ENCODE measurements at places on chromosomes 4 and X. TPM values are rescaled to one million over a fixed set of nuclear protein-coding genes. Genes with fewer than 3 reads are reported as not detected.

- H3K27ac ChIP-seq, result no peak overlapping the region
- no peaks in the 10 kb centered on the region for H3K4me1 ChIP-seq
- H3K27me3 ChIP-seq, result no peaks in the 10 kb centered on the region
- no peak for DNase-seq
Measured at GRCh38 chrX:137519459-137519858, 46.5 kb upstream of the ZIC3 start.

- H3K4me1 ChIP-seq, result peaks cover 6% of the 10 kb centered on the region
- no peaks in the 10 kb centered on the region for H3K36me3 ChIP-seq
- DNase-seq, result no peak
- H3K4me3 ChIP-seq, result no peak overlapping the region
Measured at GRCh38 chrX:69133921-69134542, 31.2 kb downstream of the PJA1 start.

DNA sequence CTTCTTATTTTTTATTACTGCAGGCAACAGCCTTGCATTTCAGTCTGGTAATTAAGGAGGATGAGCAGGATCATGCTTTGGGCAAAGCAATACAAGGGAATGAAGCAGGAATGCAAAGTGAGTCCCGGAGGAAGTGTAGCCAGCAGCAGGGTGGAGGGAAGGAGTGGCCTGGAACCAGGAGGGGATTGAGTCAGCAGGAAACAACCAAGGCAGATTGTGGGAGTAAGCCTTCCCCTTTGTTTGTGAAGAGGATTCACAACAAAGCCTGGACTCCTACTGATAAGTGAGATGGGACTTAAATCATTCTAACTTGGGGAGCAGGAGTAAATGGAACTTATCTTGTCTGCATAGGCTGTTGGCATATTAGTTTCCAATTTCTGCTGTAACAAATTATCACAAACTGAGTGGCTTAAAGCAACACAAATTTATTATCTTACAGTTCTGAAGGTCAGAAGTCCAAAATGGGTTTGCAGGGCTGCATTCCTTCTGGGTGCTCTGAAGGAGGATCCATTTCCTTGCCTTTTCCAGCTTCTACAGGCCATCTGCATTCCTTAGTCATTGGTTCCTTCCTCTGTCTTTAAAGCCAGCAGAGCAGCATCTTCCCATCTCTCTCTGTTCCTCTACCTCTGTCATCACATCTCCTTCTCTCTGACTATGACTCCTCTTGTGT, 93.2 kb upstream of the AP1S2 start:
- no peak for DNase-seq
- no peak overlapping the region for H3K4me3 ChIP-seq
- no peaks in the 10 kb centered on the region for H3K4me1 ChIP-seq

- no peaks in the 10 kb centered on the region for H3K4me1 ChIP-seq
- no peak overlapping the region for H3K4me3 ChIP-seq
- H3K27me3 ChIP-seq, result no peaks in the 10 kb centered on the region
- H3K36me3 ChIP-seq, result peaks cover 23% of the 10 kb centered on the region
- no peak overlapping the region for H3K27ac ChIP-seq
- no peak for DNase-seq
Measured at GRCh38 chr4:67459164-67459563, 86.1 kb downstream of the CENPC start.

DNA sequence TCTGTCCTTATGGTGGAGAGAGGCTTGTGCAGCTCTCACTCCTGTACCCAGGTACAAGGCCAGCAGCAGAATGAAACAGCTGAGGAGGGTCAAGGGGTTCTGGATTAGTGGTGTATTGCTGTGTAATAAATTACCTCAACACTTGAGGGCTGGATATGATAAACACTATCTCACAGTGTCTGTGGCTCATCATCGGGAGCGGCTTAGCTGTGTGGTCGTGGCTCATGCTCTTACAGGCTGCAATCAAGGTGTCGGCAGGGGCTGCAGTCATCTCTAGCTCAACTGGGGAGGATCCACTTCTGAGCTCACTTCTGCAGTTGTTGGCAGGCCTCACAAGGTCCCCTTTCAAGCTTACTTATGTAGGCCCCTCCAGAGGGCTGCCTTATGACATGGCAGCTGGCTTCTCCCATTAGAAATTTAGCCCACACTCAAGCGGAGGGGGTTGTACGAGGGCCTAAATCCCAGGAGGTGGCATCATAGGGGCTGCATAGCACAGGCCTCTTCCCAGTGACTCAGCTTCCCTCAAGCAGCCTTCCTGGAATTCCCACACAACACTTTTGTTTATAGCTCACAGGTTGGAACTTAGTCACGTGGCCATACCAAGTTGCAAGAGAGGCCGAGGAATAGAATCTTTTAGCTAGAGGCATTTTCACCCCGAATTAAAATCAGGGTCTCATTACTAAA, 148.2 kb upstream of the RPS6KA3 start:
- no peaks in the 10 kb centered on the region for H3K36me3 ChIP-seq
- H3K4me1 ChIP-seq, result no peaks in the 10 kb centered on the region
- no peaks in the 10 kb centered on the region for H3K27me3 ChIP-seq
- DNase-seq, result no peak
- no peak overlapping the region for H3K4me3 ChIP-seq

- H3K36me3 ChIP-seq, result no peaks in the 10 kb centered on the region
- no peaks in the 10 kb centered on the region for H3K27me3 ChIP-seq
- DNase-seq, result no peak
Measured at GRCh38 chrX:21958916-21959315, 18.4 kb downstream of the SMS start.

DNA sequence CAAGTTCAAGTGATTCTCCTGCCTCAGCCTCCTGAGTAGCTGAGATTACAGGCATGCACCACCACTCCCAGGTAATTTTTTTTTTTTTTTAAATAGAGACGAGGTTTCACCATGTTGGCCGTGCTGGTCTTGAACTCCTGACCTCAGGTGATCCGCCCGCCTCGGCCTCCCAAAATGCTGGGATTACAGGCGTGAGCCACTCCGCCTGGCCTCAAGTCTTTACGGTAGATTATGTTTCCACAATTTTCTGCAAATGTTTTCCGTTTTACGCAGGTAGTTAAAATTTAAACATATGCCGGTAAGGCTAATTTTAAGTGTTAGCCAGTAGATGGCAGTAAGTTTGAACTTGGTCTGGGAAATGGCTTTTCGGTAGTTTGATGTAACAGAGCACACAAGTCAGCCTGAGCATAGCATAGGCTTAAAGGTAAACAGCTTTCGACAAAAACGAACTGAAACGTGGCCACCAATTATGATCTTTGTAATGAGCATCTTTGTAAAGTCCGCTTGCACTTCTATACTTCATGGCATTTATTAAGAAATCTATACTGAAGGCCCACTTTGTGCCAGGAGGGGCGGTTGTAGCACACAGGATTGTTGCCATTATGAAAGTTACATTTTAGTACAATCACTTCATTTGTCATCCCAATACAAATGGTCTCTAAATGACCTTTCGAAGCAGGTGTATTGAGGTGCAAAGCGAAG, 31.1 kb downstream of the CCKAR start:
- no peak overlapping the region for H3K27ac ChIP-seq
- H3K4me3 ChIP-seq, result no peak overlapping the region
- DNase-seq, result no peak
- no peaks in the 10 kb centered on the region for H3K27me3 ChIP-seq

GRCh38 chr4:158903472-158904043, 134.7 kb downstream of the FNIP2 start:
- no peaks in the 10 kb centered on the region for H3K27me3 ChIP-seq
- no peak overlapping the region for H3K27ac ChIP-seq
- no peak for DNase-seq
- H3K36me3 ChIP-seq, result peaks cover 27% of the 10 kb centered on the region
- no peak overlapping the region for H3K4me3 ChIP-seq

DNA sequence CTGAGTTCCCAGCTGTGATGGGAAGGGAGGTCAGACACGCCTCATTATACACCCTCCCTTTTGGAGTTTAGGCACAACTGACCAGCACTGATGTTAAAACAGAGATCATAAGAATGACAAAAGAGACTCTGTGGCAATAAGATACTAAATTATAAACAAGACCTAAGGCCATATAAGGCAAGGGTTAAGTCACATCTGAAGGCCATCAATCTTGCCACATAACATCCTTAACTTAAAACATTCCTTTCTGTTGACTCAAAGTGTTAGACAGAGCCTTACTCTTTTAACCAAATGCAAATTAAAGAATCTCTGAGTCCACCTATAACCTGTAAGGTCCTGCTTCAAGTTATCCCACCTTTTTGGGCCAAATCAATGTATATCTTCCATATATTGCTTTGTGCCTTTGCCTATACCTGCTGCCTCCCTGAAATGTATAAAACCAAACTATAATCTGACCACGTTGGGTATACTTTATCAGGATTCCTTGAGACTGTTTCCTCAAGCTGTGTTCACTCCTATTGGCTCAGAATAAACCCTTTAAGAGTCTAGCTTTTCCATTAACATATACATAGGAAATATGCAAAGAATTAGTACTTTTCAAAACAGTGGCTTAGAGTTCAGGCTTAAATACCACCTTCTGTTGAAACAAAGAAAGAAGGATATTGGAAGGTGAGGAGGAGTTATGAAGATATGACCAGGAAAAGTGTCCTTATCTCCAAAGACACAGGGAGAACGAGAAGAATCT, 214.4 kb upstream of the PPP1R2C start:
- H3K27ac ChIP-seq, result no peak overlapping the region
- no peaks in the 10 kb centered on the region for H3K27me3 ChIP-seq
- no peaks in the 10 kb centered on the region for H3K4me1 ChIP-seq

DNA sequence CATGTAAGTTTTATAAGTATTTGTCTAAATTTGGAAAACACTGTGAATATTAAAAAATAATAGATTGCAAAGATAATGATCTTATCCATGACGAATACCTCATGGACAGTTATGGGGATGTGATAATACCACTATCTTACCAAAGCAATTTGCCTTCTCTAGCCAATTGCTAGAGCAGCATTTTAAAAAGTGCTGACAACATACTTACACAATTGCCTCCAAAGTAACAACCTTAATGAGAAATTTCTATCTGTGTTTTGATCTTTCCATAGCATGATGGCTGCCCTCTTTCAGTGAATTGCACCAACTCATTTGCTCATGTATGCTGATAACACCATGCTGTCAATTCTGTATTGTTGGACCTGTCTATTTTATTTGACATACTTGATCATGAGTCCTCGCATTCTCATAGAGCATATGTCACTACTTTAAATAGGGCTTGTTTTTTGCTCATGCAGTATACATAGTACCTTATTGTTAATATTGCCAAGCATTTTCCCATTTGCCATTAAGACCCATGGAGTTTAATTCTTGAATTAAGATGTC, 87.2 kb downstream of the MMRN1 start:
- no peak overlapping the region for H3K27ac ChIP-seq
- no peaks in the 10 kb centered on the region for H3K4me1 ChIP-seq
- H3K27me3 ChIP-seq, result no peaks in the 10 kb centered on the region
- no peak overlapping the region for H3K4me3 ChIP-seq

DNA sequence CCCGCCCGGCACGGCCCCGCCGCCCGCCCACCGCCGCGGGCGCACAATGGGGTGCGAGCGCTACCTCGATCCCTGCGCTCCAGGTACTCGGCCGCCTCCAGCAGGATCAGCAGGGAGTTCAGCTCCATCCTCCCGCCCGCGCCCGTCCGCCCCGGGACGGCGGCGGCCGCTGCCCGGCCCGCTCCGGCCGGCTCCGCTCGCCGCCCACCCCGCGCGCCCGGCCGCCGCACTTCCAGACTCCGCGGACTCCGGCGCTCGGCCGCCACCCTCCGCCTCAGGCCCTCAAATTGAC, at the start of gene MXD4:
MXD4 (minus strand) TSS at position 257 of the 292 bp plus-strand sequence; CDS start at position 128, 129 bp downstream.
- H3K4me3 ChIP-seq, result peak within 1 kb of the TSS; percentile 93
- H3K27ac ChIP-seq, result peak within 1 kb of the TSS; percentile 91
- DNase-seq, result no peak
- H3K27me3 ChIP-seq, result no peaks in the 10 kb centered on the region

GRCh38 chr4:82791179-82791578, 7.4 kb downstream of the SCD5 start:
- H3K36me3 ChIP-seq, result no peaks in the 10 kb centered on the region
- no peak overlapping the region for H3K27ac ChIP-seq
- no peaks in the 10 kb centered on the region for H3K27me3 ChIP-seq
- DNase-seq, result no peak
- peaks cover 11% of the 10 kb centered on the region for H3K4me1 ChIP-seq
- H3K4me3 ChIP-seq, result no peak overlapping the region

- DNase-seq, result no peak
- H3K36me3 ChIP-seq, result no peaks in the 10 kb centered on the region
- H3K4me1 ChIP-seq, result no peaks in the 10 kb centered on the region
- no peaks in the 10 kb centered on the region for H3K27me3 ChIP-seq
- no peak overlapping the region for H3K27ac ChIP-seq
Measured at GRCh38 chr4:57148831-57149505, 38.8 kb upstream of the IGFBP7 start.

- H3K27ac ChIP-seq, result no peak overlapping the region
- no peaks in the 10 kb centered on the region for H3K36me3 ChIP-seq
- H3K4me1 ChIP-seq, result no peaks in the 10 kb centered on the region
- no peak overlapping the region for H3K4me3 ChIP-seq
- DNase-seq, result no peak
- H3K27me3 ChIP-seq, result no peaks in the 10 kb centered on the region
Measured at GRCh38 chrX:111447298-111447697, 35.3 kb upstream of the DCX start.

- no peaks in the 10 kb centered on the region for H3K36me3 ChIP-seq
- H3K27ac ChIP-seq, result no peak overlapping the region
- DNase-seq, result no peak
- no peak overlapping the region for H3K4me3 ChIP-seq
- no peaks in the 10 kb centered on the region for H3K4me1 ChIP-seq
- no peaks in the 10 kb centered on the region for H3K27me3 ChIP-seq
Measured at GRCh38 chr4:23324021-23324690, 565.7 kb downstream of the PPARGC1A start.

DNA sequence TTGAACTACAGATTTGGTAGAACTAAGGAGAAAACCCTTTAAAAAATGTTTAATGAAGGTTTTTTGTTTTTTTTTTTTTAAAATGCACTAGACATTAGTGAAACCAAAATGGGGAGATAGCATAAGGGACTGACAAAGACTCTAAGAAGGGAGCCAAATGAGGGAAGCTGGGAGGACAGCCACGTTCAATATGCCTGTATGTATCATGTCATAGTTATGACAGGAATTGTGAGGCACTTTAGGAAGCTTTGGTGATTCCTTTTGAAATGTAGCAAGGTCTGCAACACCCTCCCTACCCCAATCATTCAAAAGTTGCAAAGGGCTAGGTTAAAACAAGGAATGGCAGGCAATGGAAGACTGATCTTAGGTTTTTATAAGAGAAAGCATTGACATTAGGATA, 526.0 kb downstream of the TLL1 start:
- no peaks in the 10 kb centered on the region for H3K27me3 ChIP-seq
- no peak overlapping the region for H3K4me3 ChIP-seq
- DNase-seq, result no peak
- no peaks in the 10 kb centered on the region for H3K36me3 ChIP-seq

The DCAF4L1 gene
- total RNA-seq, result 0.21 TPM

The MAGEB6 gene
- total RNA-seq, result not detected

The NXF2B gene
- total RNA-seq, result not detected

The RTL3 gene
- 0.15 TPM for total RNA-seq
